Renal cortex interstitium (tissue), 15 donors: ENCODE measurements at places on chromosomes 12 and 14. TPM values are rescaled to one million over a fixed set of nuclear protein-coding genes. Genes with fewer than 3 reads are reported as not detected.

Gene ZFHX2
- polyA plus RNA-seq: 7.4 TPM

Gene LGR5
- 21.8 TPM for polyA plus RNA-seq

Gene GPR68
- polyA plus RNA-seq: 4.2 TPM

Gene SLC35F4
- polyA plus RNA-seq: 3.4 TPM

Gene PMCH
- 0.39 TPM for polyA plus RNA-seq

Gene CSRNP2
- polyA plus RNA-seq: 35.7 TPM

Gene SMCO2
- 0.91 TPM for polyA plus RNA-seq

Gene PTPRR
- 0.87 TPM for polyA plus RNA-seq

Gene PPP1R12A
- 93.4 TPM for polyA plus RNA-seq

Gene A2ML1
- 0.09 TPM for polyA plus RNA-seq

Gene OTOGL
- 0.59 TPM for polyA plus RNA-seq

Gene DAO
- polyA plus RNA-seq: 0.75 TPM

Gene RNU4-1
- not detected for polyA plus RNA-seq

Gene DAD1
- 282 TPM for polyA plus RNA-seq

Gene RERGL
- polyA plus RNA-seq: 8.8 TPM

Gene ARMH4
- 66.2 TPM for polyA plus RNA-seq

Gene DPPA3
- not detected for polyA plus RNA-seq

Gene EIF2S1
- 91.8 TPM for polyA plus RNA-seq

Gene RFX4
- 0.06 TPM for polyA plus RNA-seq

Gene E2F7
- polyA plus RNA-seq: 6.9 TPM

Gene SRRM4
- 0.03 TPM for polyA plus RNA-seq

Gene NINJ2
- 1.4 TPM for polyA plus RNA-seq

Gene SERPINA12
- polyA plus RNA-seq: 0.30 TPM

Gene DCN
- 519 TPM for polyA plus RNA-seq

Gene CELA1
- polyA plus RNA-seq: not detected

Gene BEGAIN
- polyA plus RNA-seq: 1.8 TPM

Gene AMIGO2
- polyA plus RNA-seq: 40.5 TPM

Gene NKX2-1
- polyA plus RNA-seq: not detected

Gene CCDC196
- polyA plus RNA-seq: 0.18 TPM

Gene CLEC4E
- polyA plus RNA-seq: 2.9 TPM

Gene TMPRSS12
- polyA plus RNA-seq: 0.09 TPM

Gene TGFB3
- polyA plus RNA-seq: 17.6 TPM

Gene PLD4
- polyA plus RNA-seq: 4.5 TPM

Gene ATG2B
- polyA plus RNA-seq: 49.9 TPM

Gene LAG3
- 1.9 TPM for polyA plus RNA-seq

Gene GLI1
- 22.8 TPM for polyA plus RNA-seq

Gene POTEG
- not detected for polyA plus RNA-seq

Gene KLRC2
- 0.28 TPM for polyA plus RNA-seq

Gene RTL1
- polyA plus RNA-seq: 0.05 TPM

Gene CIROP
- not detected for polyA plus RNA-seq

Gene SYCP3
- 0.23 TPM for polyA plus RNA-seq

Gene ACRBP
- polyA plus RNA-seq: 3.1 TPM

Gene GLT8D2
- polyA plus RNA-seq: 11.6 TPM

Gene KRT71
- polyA plus RNA-seq: not detected

Gene CLEC2B
- polyA plus RNA-seq: 3.7 TPM

Gene ADCK1
- polyA plus RNA-seq: 9.0 TPM

Gene COL2A1
- 62.7 TPM for polyA plus RNA-seq

Gene RAD51AP1
- 37.1 TPM for polyA plus RNA-seq

Gene CD69
- polyA plus RNA-seq: 5.2 TPM

Gene GPR65
- polyA plus RNA-seq: 0.50 TPM

Gene NRIP2
- polyA plus RNA-seq: 29.5 TPM

Gene MAP3K9
- polyA plus RNA-seq: 4.8 TPM

Gene SOCS4
- 21.6 TPM for polyA plus RNA-seq

Gene NRL
- polyA plus RNA-seq: 2.7 TPM

Gene HOXC9
- polyA plus RNA-seq: 34.1 TPM

Gene RAN
- 697 TPM for polyA plus RNA-seq

Gene MANSC4
- polyA plus RNA-seq: 0.44 TPM

Gene SLCO1B1
- 0.08 TPM for polyA plus RNA-seq

Gene KCNC2
- 0.86 TPM for polyA plus RNA-seq
